ENCODE measurements at places on chromosomes 3 and 15.
A peak's percentile ranks its signal among the peaks of the same experiment; 100 is the strongest.

GRCh38 chr3:111577798-111578685 is 17.1 kb downstream of the ZBED2 start:
- H3K27me3 ChIP-seq, result no peaks in the 10 kb centered on the region
- no peaks in the 10 kb centered on the region for H3K36me3 ChIP-seq
- H3K27ac ChIP-seq, result peak overlapping the region; percentile 30
- H3K4me3 ChIP-seq, result no peak overlapping the region
- H3K4me1 ChIP-seq, result peaks cover 4% of the 10 kb centered on the region
- peak; percentile 84 for DNase-seq

DNA sequence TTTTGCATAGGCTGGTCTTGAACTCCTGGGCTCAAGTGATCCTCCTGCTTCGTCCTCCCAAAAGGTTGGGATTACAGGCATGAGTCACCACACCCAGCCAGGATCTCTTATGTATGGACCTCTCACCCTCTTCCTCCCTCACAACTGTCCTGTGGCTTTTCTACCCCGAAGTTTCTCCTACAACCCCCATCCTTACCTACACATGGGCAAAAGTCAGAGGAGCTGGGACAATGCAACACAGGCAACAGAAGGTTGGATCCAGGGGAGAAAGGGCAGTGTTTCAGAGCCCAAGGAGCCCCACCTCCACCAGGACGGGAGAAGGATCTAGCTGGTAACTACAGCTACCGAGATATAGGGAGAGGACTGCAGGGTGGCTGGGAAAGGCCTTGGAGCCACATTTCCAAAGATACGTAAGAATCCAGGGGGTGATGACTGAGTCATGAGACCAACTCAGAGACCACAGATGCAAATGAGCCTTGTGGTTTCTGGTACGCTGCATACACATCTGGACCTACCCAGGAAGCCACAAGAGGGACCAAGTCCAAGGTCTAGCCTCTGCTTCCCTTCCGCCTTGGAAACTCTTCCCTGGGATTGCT is 13.6 kb downstream of the IGDCC4 start:
- H3K27me3 ChIP-seq, result no peaks in the 10 kb centered on the region
- peaks cover 45% of the 10 kb centered on the region for H3K4me1 ChIP-seq
- peak; percentile 97 for DNase-seq
- H3K36me3 ChIP-seq, result no peaks in the 10 kb centered on the region
- H3K4me3 ChIP-seq, result no peak overlapping the region

- H3K4me3 ChIP-seq, result no peak overlapping the region
- DNase-seq, result no peak
- H3K4me1 ChIP-seq, result no peaks in the 10 kb centered on the region
Observed at GRCh38 chr3:115399750-115400149, 223.6 kb upstream of the GAP43 start.

GRCh38 chr3:150296123-150296735 is 111.9 kb upstream of the TSC22D2 start:
- H3K36me3 ChIP-seq, result no peaks in the 10 kb centered on the region
- H3K4me3 ChIP-seq, result no peak overlapping the region
- no peak for DNase-seq
- H3K27ac ChIP-seq, result no peak overlapping the region
- H3K4me1 ChIP-seq, result peaks cover 6% of the 10 kb centered on the region

- H3K27ac ChIP-seq, result no peak overlapping the region
- no peaks in the 10 kb centered on the region for H3K4me1 ChIP-seq
Observed at GRCh38 chr3:155382396-155383042, 89.0 kb upstream of the STRIT1 start.

DNA sequence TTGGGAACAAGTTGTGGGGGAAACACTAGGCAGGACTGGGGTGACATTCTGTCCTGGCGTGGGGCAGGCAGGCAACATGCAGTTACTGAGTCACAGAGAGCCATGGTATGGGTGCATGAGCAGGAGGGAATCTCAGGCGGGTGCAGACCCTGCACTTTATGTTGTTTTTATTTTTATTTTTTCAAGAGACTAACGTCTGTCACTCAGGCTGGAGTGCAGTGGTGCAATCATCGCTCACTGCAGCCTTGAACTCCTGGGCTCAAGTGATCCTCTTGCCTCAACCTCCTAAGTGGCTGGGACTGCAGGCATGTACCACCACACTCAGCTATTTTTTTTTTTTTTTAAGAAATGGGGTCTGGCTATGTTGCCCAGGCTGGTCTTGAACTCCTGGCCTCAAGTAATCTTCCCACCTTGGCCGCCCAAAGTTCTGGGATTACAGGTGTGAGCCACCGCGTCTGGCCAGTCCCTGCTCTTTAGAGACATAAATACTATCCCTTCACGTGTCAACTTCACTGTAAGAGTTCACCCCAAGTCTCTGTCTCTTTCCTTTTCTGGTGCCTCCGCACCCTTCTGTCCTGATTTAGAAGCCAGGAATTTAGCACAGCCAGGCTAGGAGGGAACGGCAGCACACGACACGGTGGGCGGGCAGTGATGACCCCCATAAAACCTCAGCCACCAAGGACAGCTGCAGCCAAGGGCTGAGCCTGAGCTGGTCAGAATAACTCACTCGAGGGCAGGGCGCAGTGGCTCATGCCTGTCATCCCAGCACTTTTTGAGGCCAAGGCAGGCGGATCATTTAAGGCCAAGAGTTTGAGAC is 72.8 kb upstream of the IQSEC1 start:
- no peak for DNase-seq
- peaks cover 22% of the 10 kb centered on the region for H3K27me3 ChIP-seq

DNA sequence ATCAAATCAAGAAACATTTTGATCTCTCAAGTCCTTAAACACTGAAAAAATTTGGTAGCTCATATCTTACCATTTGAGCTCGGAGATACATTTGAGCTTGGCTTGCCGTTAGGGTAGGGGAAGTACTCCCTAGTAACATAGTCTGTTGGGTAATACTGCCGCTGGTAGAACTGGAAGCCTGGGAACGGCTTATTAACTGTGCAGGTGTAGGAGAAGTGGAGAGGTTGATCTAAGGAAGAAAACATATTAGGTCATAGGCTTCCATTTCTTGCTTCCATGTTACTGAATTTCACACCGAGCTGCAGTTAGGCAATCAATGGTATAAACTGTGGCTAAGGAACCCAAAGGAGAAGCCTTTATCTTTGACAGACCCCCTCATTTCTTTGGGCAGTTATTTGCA is 32.5 kb downstream of the PHC3 start:
- H3K27ac ChIP-seq, result no peak overlapping the region
- DNase-seq, result no peak
- peaks cover 1% of the 10 kb centered on the region for H3K4me1 ChIP-seq

DNA sequence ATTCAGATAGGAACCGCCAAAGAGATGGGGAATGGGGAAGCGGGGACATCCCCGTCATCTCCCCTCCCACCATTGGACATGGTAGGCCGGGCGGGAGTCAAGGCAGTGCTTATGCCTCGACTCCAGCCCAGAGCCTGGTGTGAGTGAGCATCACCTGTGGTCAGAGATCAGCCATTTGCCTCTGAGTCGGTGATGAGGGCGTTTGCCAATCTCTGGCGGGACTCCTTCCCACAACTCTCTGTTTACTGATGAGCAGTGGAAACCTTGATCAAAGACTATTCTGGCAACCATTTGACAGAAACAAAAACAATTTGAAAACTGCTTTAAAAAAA is 63.9 kb upstream of the HES1 start:
- H3K27ac ChIP-seq, result no peak overlapping the region
- peaks cover 25% of the 10 kb centered on the region for H3K4me1 ChIP-seq
- DNase-seq, result peak; percentile 42
- H3K27me3 ChIP-seq, result no peaks in the 10 kb centered on the region
- no peak overlapping the region for H3K4me3 ChIP-seq

DNA sequence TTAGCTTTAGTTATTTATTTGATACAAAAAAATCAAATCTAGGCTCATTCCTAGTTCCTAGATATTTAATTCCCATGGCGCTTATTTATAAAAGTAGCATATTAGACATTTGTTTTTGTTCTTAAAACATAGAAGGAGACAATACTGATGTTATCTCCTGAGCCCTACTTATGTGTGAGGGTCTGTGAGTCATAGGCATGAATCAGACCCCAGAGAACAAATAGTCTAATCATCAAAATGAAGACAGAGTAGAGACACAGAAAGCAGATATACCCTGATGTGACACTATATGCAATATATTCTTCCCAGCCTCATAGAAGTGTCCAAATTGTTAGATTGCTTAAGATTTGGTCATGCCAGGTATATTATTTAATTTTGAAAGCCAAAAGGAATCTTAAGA is 44.9 kb downstream of the PEX5L start:
- no peak overlapping the region for H3K4me3 ChIP-seq
- H3K4me1 ChIP-seq, result no peaks in the 10 kb centered on the region
- no peaks in the 10 kb centered on the region for H3K27me3 ChIP-seq
- DNase-seq, result no peak

DNA sequence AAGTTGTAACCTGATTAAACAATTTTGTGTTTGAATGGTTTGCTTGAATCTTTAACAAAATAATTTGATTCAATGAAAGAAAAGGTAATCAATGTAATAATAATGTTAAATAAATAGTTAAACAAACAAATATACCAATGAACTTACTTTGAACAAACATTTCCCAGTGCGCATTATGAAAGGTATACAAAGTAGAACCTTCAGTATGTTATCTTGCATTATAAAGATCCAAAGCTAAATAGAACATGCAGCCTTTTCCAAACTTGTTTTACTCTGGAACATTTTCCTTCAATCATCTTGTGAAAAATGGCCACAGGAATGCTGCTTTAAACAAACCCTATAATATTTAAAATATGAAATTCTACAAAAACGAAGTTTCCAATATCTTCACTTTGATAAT is 620.0 kb downstream of the NAALADL2 start:
- H3K4me1 ChIP-seq, result no peaks in the 10 kb centered on the region
- H3K4me3 ChIP-seq, result no peak overlapping the region
- no peaks in the 10 kb centered on the region for H3K36me3 ChIP-seq
- no peak for DNase-seq
- no peak overlapping the region for H3K27ac ChIP-seq

DNA sequence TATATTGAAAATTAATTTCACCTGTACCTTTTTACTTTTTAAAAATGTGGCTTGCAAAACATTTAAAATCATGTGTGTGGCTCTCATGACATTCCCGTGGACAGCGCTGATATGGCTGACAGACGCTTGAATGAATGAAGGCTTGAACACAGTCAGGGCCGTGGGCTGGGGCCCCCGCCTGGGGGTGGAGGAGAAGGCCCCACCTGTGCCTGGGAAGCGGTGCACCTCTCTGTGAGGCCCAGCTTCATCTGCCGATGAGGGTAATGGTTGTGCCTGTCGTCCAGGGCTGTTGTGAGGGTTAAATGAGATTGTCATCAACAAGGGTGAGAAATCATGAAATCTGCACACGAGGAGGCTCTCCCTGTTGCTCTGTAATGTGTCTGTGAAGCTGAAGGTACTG is 85.9 kb upstream of the PRR23E start:
- H3K36me3 ChIP-seq, result no peaks in the 10 kb centered on the region
- no peak for DNase-seq
- H3K27ac ChIP-seq, result no peak overlapping the region
- H3K4me3 ChIP-seq, result no peak overlapping the region
- H3K27me3 ChIP-seq, result peaks cover 45% of the 10 kb centered on the region

DNA sequence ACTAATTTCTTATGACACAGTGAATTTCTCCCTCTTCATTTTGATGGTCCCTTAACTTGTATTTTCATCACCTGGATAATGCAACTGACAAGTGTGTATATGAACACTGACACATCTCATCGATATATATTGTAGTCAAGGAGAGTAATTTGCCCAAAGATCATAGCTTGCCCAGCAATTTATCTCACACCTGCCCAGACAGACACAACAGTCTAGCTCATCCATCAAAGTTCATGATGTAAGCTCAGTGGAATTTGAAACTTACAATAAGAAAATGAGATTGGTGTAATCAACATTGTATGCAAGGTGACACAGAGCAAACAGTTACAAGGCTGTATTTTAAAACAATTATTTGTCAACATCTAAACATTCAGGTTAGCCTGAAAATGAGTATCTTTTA is 805.8 kb downstream of the NAALADL2 start:
- no peaks in the 10 kb centered on the region for H3K27me3 ChIP-seq
- DNase-seq, result no peak
- no peaks in the 10 kb centered on the region for H3K4me1 ChIP-seq
- H3K36me3 ChIP-seq, result no peaks in the 10 kb centered on the region
- H3K27ac ChIP-seq, result no peak overlapping the region

DNA sequence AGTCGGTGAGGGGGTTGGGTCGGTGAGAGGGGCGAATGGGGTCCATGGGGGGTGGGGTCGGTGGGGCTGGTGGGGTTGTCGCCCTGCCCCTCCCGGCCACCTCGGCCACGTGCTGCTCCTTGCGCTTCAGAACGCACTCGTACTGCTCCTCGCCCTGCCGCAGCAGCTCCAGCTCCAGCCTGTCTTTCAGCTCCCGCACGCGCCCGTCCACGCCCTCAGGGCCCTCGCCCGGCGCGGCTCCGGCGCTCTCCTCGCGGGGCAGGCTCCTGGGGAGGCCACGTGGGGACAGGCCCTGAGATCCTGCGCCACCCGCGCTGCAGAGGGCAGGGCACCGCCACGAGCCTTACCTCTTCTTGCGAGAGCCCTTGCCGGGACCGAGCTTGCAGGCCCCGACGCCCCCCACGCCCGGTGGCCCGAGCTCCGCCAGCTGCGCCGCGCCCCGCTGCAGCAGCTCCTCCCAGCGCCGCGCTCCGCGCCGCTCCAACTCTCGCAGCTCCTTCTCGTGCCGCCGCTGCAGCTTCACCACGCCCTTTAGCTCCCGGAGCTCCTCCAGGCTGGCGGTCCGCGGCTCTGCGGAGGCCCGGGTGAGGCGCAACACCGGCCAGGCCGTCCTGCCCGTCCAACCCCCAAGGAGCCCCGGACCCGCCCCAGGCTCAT is 8.2 kb upstream of the ANKRD63 start:
- peak; percentile 71 for DNase-seq
- peak overlapping the region; percentile 47 for H3K4me3 ChIP-seq
- H3K4me1 ChIP-seq, result peaks cover 24% of the 10 kb centered on the region
- H3K36me3 ChIP-seq, result no peaks in the 10 kb centered on the region
- H3K27me3 ChIP-seq, result peaks cover 68% of the 10 kb centered on the region

DNA sequence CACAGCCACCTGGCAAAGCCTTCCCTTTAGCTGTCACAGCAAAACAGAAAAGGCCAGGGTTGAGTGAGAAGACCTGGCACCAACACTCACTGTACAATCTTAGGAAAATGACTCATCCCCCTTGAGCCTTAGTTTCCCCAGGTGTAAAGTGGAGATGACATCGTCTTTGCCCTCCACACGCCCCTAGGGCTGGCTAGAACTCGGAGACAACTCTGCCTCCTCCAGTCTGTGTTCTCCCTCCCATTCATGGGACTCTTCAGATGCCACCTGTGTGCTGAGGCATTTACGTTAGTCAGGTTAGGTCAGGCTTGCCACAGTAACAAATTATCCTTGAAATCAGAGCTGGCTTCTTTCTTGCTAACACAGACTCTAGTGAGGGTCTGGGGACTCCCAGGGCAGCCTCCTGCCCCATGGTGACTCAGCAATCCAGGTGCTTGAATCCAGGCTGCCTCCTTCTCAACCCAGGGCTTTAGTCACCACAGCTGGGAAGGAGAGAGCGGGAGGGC is 252.6 kb downstream of the PLCL2 start:
- no peaks in the 10 kb centered on the region for H3K36me3 ChIP-seq
- peaks cover 19% of the 10 kb centered on the region for H3K27me3 ChIP-seq
- no peak overlapping the region for H3K27ac ChIP-seq
